ENCODE measurements at places on chromosomes 1 and 21.

DNA sequence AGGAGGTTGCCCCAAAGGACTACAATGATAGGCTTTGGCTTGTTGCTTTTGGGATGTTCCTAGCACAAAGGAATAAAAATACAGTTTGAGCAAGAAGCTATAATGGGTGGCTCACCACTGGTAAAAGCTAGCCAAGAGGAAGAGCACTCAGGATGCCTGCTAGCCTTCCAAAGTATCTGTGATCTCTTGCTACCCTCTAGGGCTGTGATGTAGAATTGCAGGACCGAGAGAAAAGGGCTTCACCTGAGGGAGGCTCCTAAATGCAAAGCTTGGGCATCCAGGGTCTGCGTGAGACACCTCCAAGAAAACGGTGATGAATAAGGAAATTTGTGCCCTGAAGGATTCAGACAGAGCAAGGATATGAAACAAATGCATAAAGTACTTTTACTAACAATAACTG, 17.7 kb downstream of the IVL start:
- DNase-seq, result no peak

GRCh38 chr1:239178961-239179360, 207.4 kb upstream of the CHRM3 start:
- DNase-seq, result no peak

GRCh38 chr1:22239378-22239777, 96.5 kb upstream of the WNT4 start:
- DNase-seq, result no peak

DNA sequence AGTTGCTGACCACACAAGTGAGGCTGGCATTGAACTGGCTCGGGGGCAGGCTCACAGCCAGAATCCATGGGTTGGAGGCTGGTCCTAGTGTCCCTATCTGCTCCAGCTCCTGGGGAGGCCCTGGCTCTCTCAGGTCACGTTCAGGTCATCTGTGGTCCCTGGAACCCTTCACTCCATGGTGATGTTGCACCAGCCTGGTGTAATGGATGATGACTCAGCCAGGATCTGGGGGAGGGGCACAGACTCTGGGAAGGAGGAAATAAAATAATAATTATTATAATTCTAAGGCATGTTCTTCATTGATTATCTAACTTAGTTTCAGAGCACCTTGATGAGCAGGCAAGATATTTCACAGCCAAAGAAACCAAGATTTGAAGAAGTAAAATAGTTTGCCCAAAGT, 26.6 kb upstream of the FCRL4 start:
- no peak for DNase-seq

DNA sequence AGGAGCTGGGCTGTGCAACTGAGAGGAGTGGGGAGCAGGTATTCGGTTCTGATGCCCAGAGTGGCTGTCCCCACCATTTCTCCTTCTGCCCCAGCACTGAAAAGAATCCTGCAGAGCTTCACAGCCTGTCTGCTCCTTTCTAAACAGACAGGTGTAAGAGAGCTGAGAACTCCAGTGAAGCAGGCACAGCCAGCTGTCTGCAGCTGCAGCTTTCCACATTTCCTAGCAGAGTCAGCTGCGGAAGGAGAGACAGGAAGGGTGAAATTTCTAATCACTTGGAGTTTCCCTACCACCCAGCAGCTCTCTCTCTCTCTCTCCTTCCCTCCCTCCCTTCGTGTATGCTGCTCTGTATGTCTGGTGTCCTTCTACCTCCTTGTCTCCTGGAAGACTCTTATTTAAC, 40.5 kb upstream of the GJB5 start:
- no peak for DNase-seq

Data from stimulated activated CD4-positive, alpha-beta T cell treated with anti-CD3 and anti-CD28 coated beads, Interleukin-4, amount 100 ng/mL, for 1 hour (primary cell).